PC-3 (cell line): ENCODE measurements at places on chromosomes 4 and X. TPM values are rescaled to one million over a fixed set of nuclear protein-coding genes. Genes with fewer than 3 reads are reported as not detected.

Gene JCHAIN
- not detected in 2 replicates for total RNA-seq

Gene SLC6A14
- total RNA-seq, result 0.07 TPM in 1 of 2 replicates, not detected in the other

Gene CAPN6
- total RNA-seq, result not detected in 2 replicates

Gene SPANXA1
- not detected in 2 replicates for total RNA-seq

Gene ARHGAP10
- total RNA-seq, result 9.0 and 12.0 TPM in 2 replicates

DNA sequence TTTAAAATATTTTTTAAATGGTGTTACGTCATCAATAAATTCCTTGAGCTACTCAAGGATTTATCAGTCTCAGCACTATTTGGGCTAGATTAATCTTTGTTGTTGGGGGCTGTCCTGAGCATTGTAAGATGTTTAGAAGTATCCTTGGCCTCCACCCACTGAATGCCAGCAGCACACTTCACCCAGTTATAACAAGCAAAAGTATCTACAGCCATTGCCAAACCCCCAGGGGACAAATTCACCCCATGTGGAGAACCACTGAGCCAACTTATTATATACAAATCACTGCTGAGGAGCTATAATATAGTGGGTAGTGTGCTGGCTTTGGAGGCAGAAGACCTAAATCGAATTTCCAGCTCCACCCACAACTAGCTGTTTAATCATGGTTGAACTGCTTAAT, 58.3 kb downstream of the ATP10D start:
- DNase-seq, result no peak

DNA sequence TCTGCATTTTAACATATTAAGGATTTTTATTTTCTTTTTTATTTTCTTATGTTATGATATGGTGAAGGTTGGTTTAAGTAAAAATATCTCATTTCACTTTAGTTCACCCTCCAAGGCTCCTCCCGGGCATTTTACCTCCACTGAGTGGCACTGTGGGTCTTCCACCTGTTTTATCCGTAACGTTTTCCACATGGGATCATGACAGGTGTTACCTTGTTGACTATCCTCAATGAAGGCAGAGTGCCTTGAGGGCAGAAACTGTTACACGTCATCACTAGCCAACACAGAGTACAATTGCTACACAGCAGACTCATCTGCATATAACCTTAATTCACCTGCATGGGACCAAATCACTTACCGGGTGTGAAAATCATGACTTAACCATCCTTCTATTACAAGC, 105.8 kb downstream of the GEMIN8 start:
- peak; percentile 30 for DNase-seq

DNA sequence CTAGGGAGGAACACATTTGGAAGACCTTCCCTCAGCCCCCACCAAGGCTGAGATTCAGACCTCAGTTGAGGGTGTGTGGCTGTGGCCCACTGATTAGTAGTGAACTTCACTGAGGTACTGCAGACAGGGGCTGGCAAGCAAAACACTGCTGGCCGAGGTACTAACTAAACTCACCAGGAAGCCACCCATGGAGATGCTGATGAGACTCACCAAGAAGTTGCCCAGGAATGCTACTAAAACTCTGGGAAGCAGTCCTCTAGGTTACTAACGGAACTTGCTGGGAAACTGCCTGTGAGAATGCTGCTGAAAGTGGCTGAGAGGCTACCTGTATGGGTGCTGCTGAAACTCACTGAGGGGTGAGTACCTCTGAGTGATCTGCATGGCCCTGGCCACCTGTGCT, 372.4 kb upstream of the RPS6KA3 start:
- no peak for DNase-seq

DNA sequence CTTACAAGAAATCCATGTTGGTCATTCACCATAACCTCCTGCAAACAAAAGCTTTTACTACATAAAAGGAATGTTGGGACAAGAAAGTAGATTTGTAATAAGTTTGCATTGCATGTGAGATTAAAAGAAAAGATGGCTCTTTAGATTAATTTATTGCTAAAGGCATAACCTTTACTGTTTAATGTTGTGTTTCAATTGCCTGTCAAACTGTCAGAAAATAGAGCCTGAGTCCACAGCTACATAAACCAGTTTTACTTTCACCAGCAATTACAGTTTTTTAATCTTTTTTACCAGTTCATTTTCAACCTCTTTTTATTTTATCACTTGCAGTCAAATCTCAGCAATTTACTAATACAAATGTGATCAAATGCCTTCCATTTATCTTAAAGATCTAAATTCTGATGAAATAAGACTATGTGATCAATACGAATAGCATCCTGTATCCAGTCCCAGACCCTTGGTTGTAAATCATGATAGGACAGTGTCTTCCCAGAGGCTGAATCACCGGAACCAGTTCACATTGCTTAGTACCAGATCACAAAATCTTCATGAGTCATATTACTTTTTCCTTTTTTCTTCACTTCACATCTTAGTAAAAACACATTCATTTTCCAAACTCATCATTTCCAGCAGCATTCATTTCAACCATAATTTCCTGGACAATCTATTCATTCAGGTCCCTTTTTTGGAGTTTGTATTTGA, 95.4 kb upstream of the FRG1 start:
- DNase-seq, result peak; percentile 2

GRCh38 chr4:163284304-163284703, 48.1 kb downstream of the NPY1R start:
- DNase-seq, result no peak

DNA sequence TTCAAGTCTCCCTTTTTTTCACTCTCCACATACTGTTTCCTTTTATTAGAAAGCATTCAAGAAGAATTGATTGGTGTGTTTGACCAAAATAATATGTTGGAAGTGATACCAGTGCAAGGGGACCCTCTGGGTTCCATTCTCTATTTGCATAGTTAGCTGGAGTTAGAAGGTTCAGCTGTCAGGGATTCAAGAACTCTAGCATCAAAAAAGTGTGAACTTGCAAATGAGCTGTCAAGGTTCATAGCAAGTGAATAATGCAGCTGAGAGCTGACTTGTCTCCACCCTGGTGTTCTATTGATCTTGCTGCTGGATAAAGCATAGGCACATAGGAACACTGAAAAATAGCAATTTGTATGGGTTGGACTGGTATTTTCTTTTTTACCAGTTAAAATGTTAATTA, 73.2 kb downstream of the SORBS2 start:
- DNase-seq, result no peak

- DNase-seq, result no peak
Observed at GRCh38 chr4:39470402-39470801, 11.5 kb downstream of the LIAS start.
